ENCODE measurements at places on chromosomes 7 and 10.

DNA sequence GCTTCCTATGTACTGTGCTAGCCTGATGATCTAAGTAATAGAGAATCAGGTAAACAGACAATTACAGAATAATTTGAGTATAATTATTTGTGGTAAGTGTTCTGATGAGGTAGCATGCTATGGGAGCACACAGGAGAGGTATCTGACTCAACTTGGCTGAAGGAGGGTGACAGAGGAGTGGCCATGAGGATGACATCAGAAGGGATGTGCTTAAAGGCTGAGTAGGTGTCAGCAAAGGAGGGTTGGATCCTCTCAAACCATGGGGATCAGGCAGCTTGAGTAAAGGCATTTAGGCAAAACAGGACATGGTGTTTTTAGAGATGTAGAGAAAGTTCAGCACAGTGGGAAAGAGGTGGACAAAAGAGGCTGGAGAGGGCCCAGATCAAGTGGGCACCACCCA lies 29.0 kb downstream of the KLHDC10 start:
- DNase-seq, result no peak

DNA sequence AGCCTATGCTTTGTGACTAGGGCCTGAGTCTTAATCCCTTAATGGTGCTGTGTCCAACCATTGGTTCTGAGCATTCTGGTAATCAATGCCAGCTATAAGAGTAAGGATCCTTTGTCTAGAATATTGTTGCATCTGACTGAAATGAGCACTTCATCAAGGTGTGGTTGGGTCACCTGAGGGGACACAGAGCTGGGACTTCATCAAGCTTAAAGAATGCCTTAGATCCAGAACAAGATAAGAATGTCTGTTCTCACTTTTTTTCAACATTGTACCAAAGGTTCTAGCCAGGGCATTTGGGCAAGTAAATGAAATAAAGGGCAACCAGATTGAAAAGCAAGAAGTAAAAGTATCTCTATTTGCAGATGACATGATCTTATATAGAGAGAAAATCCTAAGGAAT lies 280.4 kb downstream of the MTERF1 start:
- DNase-seq, result no peak

GRCh38 chr10:121152033-121152432 lies 300.9 kb downstream of the WDR11 start:
- DNase-seq, result no peak

GRCh38 chr7:100943693-100944092 lies 5.6 kb upstream of the MUC3A start:
- no peak for DNase-seq

DNA sequence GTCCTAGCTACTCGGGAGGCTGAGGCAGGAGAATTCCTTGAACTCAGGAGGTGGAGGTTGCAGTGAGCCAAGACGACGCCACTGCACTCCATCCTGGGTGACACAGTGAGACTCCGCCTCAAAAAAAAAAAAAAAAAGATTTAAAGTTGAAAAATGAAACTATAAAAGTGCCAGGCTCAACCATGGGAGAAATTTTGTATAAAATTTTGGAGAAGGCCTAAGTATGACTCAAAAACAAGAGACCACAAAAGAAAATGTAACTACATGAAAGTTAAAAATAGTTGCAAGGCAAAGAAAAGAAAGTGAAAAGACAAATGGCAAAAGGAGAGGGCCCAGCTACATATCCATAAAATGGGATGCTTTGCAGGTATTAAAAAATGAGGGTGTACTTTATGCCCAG lies 104.1 kb downstream of the ARHGAP22 start:
- no peak for DNase-seq

- no peak for DNase-seq
Observed at GRCh38 chr7:276230-276835, 13.6 kb upstream of the FOXL3 start.

DNA sequence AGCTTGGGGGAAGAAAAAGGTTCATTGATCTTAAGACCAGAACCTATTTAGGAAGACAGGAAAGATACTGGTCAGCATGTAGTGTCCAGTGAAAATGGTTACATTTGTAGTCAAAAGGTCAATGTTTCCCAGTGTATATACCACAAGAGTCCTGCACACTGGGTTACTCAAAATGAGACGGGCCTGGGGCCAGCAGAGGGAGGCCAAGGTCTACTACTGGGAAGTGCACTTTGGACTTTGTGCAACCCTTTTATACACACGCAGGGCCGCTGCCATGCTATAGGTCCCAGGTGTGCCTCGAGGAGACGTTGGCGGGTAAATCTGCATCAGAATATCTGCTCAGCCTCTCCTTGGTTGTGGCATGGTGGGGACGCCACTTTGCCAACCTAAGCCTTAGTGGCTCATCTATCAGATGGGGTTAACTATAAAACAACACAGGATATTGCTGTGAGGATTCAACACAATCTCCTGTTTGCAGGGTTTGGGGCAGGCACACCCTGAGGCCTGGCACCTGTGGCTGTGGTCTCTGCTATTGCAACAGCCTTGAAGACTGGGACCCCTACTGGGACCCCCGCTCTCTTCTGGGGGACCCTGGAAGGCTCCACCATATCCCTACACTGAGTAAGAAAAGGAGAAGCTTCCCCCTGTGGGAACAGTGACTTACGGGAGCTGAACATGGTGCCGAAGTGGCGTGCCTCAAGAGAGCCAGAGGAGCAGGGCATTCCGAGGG lies 19.7 kb downstream of the CLRN3 start:
- DNase-seq, result no peak

DNA sequence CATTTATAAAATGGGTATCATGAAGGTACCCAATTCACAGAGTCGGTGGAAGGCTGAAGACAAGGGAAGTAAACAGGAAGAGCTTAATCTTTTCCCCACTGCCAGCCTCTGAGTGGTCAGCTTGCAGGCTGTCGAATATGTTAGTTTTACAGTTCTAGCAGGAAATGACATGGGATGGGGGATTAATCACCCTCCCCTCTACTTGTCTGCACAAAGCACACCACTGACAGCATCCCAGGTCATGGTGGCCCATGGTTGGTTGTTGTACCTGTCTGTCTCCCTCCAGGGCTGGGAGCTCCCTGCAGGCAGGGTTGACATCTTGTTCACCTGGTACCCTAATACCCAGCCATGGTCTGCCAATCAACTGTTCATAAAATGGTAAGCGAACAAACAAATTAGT lies 55.6 kb downstream of the GRB10 start:
- DNase-seq, result no peak

GRCh38 chr7:18053177-18053928 lies 25.7 kb upstream of the PRPS1L1 start:
- no peak for DNase-seq

DNA sequence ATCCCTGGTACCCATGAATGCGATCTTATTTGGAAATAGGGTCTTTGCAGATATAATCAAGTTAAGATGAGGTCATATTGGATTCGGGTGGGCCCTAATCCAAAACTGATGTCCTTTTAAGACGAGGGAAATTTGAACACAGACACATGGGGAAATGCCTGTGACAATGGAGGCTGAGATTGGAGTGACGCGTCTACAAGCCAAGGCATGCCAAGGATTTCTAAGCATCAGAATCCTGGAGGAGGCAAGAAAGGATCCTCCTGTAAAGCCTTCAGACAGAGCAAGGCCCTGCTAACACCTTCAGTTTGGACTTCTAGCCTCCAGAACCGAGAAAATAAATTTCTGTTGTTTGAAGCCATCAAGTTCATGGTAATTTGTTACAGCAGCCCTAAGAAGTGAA lies 18.5 kb downstream of the PARP12 start:
- no peak for DNase-seq

- DNase-seq, result no peak
Observed at GRCh38 chr7:85516675-85517074, 329.8 kb upstream of the SEMA3D start.

DNA sequence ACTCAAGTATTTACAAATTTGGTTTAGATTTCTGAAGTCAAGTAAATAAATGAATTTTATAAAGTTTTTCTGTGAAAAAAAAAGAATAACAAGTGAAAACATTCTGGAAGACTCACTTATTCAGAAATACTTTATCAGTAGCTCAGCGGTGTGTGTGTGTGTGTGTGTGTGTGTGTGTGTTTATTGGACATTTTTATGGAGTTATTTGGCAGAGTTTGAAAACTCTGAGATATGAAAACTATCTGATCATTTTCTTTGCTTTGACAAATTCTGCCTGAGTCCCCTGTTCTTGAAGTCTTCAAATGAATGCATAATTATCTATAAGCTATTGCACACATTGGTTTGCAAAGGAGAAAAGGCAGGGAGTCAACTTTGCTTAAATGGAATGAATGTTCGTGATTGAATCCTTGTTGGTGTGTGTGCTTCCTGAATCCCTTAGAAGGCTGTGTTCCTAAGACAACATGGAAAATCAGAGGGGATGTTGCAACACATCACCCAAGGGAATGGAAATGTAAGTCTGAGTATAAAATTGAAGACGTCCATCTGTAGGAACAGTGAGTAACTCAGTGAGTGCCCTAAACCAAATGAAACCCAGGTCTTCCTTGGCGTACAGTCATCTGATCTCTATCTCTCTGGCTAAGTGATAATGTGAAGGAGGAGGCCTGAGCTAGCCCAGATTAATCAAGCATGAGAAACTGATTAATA lies 160.9 kb downstream of the REEP3 start:
- DNase-seq, result no peak

DNA sequence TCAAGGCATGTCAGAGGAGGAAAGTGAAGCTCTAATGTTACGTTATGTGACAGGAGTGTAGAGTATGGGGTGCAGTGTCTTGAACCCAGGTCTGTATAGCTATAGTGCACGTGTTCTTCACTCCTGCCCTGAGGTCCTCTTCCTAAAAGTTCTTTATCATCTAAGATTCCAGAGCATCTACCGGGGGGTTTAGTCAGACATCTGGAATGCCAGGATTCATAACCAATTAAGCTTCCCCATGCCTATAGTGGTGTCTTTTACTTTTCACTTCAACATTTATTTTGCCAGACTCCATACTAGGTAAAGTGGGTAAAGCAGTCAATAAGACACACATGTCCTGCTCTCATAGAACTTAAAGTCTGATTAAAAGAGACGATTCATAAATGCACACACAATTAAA lies 22.4 kb downstream of the PPP1R3C start:
- DNase-seq, result no peak

GRCh38 chr7:99558306-99559174 lies at the start of gene ZNF655:
ZNF655 (plus strand) TSS chr7:99558642; CDS start chr7:99560560, 1,918 bp downstream.
- peak; percentile 85 for DNase-seq

DNA sequence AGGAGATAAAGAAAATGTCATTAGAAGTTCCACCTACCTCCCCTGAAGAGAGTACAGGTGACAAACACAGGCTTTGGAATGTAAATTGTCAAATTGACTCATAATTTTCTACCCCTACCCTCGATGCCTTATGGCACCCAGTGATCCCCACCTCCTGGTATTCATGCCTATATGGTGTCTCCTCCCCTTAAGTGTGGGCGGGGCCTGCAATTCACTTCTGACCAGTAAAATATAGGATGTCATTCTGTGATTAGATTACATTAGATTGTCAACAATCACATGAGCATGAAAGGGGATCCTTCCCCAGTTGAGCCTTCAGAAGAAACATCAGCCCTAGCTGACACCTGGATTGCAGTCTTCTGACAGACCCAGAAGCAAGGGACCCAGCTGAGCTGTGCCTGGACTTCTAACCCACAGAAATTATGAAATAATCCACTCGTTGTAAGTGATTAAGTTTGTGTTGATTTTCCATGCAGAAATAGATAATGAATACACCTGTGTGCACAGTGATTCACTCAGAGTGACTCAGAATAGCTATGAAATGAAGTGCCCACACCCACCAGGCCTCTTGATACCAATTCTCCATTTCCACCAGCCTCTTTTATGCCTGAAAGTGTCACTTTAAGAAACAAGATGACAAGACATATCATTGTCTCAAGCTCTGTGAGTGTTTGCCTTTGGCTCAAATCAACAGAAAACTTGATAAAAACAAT lies 8.5 kb upstream of the SLC39A12 start:
- DNase-seq, result no peak

DNA sequence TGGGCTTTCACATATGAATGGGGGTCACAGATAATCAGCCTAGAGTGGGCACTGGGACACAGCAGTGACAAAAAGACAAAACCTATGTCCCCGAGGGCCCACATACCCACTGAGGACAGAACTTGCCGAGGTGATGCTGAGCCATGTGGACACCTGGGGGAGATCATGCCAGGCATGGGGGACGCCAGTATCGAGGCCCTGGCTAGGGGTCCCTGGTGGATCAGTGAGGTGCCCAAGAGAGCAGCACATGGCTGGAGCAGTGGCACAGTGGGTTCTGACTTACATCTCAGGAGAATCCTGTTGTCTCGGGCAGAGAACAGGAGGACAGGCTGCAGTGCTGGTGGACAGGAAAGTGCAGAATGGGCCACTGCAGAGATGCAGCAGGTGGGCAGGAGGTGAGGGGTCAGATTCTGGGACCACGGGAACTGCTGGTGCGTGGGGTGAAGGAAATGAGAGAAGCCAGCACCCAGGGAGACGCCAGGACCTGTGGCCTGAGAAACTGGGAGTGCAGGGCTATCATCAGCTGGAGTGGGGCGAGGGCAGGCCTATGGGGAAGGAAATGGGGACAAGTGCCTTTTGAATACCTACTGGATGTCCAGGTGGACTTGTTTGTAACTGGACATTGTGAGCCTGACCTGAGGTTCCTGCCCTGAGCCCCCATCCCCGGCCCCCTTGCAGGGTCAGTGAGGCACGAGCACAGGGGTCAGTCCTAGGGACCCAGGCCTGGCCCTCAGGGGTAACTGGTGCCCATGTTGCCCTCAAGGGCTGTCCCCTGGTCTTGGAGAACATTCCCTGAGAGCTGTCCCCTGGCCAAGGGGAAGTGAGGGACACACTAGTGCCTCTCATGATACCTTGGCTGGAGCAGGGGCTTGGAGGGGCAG lies 91.2 kb upstream of the RET start:
- DNase-seq, result no peak

GRCh38 chr7:31948029-31948428 lies 122.2 kb downstream of the PDE1C start:
- no peak for DNase-seq

- no peak for DNase-seq
Observed at GRCh38 chr10:24382596-24382978, 173.6 kb downstream of the KIAA1217 start.

DNA sequence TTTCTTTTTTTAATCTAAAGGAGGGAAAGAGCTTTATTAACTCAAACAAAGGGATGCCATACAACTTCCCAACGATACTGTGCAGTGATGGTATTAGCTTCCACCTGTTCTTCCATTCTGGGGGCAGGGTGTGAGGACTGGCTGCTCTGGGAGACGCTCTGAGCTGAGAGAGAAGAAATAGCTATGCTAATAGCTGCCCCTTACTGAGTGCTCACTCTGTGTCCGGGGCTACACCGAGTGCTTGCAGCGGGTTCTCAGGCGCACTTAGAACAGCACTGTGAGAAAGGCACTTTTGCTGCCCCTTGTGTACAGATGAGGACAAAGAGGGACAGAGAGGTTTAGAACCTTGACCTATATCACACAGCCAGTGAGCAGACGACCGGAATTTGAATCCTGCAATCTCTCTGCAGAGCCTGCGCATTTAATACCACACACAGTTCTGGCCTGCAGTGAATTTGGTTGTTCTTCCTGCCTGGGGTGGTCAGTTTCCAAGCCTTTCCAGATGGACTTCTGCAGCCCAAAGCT lies 142.2 kb downstream of the PLPP4 start:
- DNase-seq, result no peak

DNA sequence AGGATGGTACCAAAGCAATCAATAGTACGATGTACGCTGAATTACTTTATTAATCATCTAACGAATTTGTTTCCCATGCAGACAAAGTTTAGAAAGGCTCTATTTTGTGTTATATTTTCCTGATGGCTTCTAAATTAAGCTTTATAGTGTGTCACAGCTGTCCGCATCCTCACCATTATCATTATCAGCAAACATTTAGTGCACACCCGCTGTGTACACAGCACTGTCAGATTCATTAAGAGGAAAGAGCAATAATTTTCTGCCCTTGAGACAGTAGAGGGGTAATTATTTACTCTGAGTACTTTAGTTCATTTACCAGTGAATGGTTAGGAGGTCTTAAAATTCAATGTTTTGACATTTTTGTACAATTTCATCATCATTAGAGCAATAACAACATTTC lies 233.3 kb upstream of the PTPRZ1 start:
- no peak for DNase-seq

Data from activated T-cell treated with anti-CD3 and anti-CD28 coated beads for 24 hours (primary cell).